ENCODE measurements at places on chromosomes 2 and 18.

DNA sequence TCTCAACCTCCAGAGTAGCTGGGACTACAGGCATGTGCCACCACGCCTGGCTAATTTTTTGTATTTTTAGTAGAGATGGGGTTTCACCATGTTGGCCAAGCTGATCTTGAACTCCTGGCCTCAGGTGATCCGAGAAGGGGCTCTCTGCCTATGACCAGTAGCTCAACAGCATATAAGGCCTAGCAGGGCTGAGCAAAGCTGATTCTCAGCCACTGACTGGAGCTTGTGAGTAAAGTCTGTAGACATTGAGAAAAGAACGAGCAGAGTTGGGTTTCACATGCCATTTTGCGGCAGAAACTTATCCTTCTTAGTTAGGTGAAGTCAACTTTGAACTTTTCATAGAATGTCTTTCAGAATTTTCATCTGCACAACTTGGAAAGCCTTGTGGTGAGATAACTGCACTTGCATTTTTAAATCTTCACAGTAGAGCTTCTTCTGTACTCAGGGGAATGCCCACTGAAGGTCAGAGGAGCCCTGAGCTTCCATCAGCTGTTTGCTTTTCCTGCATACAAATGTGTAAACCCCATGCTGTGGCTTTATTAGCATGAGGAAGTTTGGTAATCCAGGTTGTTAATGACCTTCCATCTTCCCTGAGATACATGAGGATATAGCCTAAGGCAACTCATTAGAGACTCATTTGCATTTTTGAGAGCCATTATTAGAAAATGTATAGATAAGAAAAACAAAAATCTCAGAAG is 602.4 kb downstream of the METTL4 start:
- no peak for DNase-seq

DNA sequence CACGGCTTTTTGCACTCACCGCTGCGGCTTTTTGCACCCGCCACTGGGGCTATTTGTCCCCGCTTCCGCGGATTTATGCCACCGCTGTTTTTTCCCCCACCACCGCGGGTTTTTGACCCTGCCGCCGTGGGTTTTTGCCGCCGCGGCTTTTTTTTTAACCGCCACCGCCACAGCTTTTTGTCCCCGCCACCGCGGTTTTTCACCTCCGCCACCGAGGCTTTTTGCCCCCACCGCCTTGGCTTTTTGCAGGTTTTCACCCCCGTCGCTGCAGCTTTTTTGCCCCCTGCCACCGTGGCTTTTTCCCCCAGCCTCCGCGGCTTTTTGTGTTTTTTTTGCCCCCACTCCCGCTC is 2796.7 kb upstream of the TEKT4 start:
- DNase-seq, result no peak

DNA sequence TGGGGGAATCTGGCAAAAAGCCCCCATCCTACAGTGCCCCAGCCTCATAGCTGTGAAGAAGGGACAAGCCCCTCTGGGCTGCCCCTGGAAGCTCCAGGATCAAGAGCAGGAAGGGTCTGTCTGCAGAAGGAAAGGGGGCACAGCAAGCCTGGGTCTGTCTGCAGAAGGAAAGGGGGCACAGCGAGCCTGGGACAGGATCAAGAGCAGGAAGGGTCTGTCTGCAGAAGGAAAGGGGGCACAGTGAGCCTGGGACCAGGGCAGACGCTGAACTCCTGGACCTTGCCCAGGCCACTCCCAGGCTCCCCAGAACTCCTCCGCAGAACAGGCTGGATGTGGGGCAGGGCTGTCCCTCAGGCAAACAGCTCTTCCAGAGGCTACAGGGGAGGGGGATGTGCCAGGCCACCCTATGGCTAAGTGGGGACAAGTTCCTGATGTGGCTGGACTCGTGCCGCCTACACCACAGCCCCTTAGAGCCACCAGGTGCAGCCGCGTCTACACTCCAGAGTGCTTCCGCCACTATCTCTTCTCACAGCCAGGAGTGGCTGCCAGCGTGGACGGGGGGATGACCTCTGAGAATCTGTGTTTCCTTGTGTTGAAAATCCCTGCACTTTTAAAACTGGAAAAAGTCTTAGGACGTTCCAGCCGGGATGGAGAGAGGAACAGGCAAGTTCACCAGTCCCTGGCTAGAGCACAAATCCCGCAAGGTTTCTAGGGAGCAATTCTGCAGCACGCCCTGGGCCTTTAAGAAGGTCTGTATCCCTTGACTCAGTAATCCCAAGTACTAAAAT is 20.8 kb downstream of the KIF1A start:
- DNase-seq, result no peak

DNA sequence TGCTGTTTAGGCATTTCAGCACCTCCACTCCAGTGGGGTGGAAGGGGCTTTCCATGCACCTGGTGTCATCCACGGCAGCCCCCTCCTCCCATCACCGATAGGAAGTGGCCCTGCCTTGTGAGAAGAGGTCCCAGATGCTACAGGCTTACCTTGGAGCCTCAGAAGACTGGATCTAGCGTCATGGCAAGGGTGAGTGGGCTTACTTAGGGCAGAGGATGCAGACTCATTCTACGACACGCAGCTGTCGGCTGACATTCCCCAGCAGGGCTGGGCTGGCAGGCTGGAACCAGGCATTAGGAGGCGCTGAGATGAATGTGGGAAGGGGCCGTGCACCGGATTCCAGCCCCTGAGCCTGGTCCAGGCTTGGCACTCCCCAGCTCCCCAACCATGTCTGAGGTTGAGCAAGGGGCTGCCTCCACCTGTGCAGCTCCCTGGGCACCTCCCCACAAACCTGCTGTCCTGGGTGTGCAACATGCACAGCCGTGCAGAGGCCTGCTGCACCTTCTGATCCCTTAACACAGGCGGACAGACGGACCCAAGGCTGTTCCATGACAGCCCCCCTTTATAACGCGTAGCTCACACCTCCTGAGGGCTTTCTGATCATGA is 1.7 kb upstream of the PRLH start:
- DNase-seq, result no peak

DNA sequence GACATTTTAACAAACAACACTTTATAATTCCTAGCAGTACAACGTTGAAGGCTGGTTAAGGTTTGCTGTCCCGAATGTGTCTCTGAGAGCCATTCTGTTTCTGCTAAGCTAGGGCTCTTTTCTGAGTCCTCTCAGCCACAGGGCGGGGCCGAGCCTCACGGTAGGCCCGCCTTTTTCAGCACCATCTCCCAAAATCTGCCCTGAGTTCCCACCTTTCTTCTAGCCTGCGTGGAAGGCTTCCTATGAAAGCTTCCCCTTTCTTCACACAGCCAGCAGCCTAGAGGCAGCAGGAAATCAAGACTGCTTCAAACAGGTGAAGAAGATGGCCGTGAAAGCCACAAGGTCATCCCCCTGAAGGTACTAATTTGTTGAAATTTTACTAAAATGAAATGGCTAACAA is 255.5 kb downstream of the CDH2 start:
- DNase-seq, result no peak

GRCh38 chr2:161041356-161041755 is 118.9 kb upstream of the TANK start:
- no peak for DNase-seq

DNA sequence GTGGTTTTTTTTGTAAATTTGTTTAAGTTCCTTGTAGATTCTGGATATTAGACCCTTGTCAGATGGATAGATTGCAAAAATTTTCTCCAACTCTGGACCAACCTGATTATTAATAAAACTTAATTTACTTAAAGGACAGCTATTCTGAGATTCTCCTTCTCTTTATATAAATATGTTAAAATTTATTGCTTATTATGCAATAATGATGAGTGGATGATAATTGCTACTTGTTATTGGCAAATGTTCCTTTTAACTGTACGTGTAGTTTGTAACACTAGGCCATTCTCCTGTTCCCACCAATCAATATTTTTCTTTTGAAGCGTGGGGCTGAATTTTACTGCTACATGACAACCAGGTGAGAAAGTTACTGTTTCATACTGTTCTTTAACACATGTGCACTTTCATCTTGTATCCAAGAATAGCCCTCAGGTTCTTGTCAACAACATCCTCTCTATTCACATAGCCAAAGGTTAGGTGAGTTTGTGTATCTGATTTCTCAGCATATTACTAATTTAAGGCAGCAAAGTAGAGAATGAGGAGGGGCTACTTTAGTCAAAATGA is 16.6 kb upstream of the STK17B start:
- no peak for DNase-seq

DNA sequence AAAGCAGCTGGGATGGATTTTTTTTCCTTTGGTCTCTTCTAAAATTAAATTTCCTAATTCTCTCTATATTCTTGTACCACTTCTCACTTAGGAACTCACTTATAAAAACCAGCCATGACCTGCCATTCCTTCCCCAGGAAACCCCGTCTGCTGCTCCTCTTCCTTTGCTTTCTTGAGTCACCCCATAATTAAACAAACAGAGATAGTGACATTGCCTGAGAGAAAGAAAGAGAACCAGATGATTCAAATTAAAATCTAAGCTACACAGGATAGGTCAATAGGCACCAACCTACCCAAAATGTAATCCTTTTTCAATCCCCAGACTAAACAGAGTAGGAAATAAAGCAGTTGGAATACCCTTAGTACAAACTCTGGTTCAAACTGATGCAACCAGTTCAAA is 9.7 kb downstream of the STK39 start:
- no peak for DNase-seq

DNA sequence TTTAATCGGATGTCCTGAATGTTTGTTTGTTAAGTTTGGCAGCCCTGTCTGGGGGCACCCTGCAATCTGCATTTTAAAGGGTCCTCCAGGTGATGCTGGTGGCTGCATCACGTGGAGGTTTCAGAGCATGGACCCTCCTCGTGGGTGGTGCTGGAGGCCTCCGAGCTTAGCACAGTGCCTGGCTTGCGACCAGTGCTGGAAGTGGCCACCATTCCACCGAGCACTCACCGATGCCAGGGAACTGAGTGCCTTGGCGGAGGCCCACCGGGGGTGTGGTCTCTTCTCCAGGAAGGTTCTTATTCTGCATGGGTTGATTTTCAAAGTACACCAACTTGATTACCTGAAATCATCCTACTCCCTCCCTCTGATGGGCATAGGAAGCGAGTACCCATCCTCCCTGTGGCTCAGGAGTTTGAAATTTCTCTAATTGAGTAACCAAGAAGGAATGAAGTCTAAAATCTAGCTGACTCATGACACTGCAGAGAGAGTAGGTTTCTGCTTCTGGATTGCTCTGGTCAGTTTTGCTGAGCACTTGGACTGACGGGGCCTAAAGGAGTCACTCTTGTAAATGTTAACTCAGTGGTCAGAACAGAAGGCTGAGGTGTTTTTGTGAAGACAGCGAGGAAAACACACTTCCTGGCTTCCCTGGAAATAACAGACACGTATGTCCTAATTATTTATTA is 58.1 kb upstream of the SLC66A3 start:
- no peak for DNase-seq

DNA sequence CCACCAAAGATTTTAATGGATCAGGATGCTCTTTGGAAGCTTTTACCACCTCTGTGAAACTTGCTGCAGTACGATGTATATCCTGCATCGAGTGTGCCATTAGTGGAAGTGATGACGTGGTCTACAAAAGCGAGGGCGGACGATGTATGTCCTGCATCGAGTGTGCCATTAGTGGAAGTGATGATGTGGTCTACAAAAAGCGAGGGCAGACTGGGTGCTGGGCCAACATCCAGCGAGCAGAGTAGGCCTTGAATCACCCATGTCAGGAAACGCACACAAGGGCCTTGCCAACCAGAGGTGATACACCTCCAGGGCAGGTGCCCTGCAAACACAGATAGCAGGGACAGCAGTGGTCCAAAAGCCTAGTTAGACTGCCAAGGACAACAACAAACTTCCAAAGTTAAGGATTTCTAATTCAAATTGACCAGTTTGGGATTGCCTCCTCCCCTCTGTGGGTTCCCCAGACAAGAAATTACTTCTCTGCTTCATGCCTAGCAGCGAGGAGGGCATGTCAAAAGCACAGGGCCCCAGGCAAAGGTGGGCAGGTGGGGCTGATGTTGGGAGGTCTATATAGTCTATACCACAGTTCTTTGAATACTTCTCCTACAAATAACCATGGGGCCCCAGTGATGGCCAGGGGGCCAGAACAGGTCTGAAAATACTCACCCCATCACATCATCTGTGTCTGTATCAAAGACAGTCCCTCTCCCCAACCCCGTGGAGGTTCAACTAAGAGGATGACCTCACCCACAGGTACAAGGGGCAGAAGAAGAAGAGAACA is 70.2 kb downstream of the ADD2 start:
- no peak for DNase-seq

- DNase-seq, result no peak
These were observed 53.6 kb upstream of the ITGA6 start for GRCh38 chr2:172373766-172374165.

GRCh38 chr2:25794544-25795276 is 83.6 kb downstream of the ASXL2 start:
- no peak for DNase-seq

DNA sequence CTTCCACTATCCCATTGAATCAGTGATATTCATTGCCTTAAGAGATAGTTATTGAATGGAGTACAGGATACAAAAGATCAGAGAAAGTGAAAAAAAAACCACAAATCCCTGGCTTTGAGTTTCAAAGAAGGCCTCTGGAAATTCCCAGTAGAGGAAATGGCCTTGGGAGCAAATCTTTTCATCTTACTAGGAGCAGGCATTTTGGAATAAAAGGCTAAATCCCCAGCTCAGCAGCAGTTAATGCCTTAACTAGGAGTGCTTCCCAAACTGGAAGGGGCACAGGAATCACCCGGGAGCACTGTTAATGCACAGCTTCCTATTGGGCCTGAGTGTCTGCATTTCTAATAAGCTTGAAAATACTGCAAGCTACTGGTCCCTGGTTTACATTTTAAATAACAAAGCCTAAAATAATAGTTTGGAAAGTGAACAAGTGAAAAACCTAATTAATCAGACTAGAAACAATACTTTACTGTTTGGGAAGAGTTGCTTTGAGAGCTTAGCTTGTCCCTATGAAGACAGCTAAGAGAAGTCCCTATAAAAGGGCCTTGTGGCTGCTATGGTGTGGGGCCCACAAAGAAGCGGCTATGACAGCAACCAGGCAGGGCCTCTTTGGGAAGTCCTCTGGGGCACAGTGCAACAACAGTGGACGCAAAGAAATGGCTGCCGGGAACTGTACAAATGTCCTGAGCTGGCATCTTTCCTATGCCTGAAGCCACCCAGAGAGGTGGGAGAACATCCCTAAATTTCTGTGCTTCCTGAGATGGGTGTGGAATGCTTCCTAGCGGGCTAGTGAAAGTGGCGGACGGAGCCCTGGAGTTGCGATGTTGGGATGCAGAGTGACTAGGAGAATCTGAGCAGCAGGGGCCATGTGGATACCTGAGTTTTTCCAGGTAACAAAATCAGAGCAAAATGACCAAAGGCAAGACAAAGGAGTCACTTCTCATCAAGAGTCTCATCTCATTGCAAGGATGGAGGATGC is 117.1 kb upstream of the KLHL14 start:
- DNase-seq, result no peak

Measured in effector CD4-positive, alpha-beta T cell (primary cell).